NCI-H446 treated with DMSO at 0.1 percent for 48 hours (cell line): ENCODE measurements at places on chromosomes 16 and 17.

- DNase-seq = no peak
Observed at GRCh38 chr17:82408938-82409318, 9.2 kb upstream of the HEXD start.

DNA sequence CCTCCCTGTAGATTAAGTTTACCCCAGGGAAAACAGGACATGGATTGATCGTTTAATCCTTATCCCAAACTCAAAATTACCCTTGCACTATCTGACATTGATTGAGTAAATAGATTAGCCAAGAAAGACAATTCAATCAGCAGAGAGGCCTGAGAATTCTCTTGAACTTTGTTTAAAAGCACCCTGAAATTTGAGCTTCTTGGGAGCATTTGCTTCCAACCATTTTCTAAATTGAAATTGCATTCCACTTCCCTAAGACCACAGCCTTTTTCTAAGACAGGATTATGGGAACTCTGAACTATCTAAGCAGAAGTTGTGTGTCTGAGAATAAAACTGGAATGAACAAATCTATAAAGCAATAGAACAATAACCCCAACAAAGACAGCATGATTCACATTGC is 76.6 kb upstream of the TNRC6A start:
- no peak for DNase-seq

- DNase-seq = no peak
Observed at GRCh38 chr17:15971098-15971678, 26.3 kb downstream of the ADORA2B start.

GRCh38 chr16:84503751-84504395 is 586 bp downstream of the MEAK7 start:
- DNase-seq = no peak

- no peak for DNase-seq
Observed at GRCh38 chr17:28325211-28325610, 6.2 kb downstream of the TMEM97 start.

DNA sequence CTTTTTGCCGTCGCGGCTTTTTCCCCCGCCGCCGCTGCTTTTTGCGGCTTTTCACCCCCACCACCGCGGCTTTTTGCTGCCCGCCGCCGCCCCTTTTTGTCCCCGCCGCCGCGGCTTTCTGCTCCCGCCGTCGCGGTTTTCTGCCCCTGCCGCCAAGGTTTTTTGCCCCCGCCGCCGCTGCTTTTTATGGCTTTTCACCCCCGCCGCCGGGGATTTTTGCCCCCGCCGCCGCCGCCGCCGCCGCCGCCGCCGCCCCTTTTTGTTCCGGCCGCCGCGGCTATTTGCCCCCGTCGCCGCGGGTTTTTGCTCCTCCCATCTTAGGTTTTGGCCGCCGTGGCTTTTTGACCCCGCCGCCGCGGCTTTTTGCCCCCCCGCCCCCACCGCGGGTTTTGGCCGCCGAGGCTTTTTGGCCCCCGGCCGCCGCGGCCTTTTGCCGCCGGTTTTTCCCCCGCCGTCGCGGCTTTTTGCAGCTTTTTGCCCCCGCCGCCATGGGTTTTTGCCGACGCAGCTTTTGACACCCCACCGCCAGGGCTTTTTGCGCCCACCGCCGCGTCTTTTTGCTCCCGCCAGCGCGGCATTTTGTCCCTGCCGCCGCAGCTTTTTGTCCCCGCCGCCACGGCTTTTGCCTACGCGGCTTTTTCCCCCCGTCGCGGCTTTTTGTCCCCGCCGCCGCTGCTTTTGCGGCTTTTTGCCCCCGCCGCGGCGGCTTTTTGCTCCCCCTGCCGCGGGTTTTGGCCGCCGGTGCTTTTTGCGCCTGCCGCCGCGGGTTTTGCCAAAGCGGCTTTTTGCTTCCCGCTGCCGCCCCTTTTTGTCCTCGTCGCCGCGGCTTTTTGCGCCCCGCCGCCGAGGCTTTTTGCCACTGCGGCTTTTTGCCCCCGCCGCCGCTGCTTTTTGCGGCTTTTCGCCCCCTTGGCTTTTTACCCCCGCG is 519.4 kb upstream of the WSB1 start:
- DNase-seq = no peak

DNA sequence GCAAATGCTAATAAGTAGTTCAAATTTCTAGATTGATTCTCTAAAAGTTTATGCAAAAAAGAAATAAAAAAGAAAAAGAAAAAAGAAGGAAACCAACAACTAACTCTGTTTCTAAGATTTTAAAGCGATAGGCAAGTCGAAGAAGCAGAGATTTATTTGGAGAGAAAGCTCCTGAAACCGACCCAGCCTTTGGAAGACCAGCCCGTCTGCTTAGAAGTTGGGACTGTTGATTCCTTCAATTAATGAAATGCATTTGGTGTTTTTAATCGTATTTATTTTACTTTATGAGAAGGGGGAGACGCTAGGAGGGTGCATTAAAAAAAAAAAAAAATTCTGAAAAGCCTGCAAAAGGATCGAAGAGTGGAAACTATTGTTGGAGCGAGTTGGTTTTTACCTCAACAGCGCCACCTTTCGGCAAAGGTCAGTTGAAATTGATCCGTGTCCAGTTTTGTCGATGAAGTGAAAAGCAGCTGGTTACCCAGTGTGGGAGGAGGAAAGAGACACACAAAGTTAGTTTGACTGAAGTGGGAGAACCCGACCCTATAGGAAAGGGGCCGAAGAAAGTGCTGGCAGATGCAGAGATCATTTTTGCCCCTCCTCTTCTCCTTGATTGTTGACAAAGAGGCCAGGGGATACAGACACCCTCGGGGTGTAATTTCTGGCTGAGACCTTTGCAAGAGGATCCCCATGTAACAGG is 1.5 kb upstream of the MAF start:
- no peak for DNase-seq

DNA sequence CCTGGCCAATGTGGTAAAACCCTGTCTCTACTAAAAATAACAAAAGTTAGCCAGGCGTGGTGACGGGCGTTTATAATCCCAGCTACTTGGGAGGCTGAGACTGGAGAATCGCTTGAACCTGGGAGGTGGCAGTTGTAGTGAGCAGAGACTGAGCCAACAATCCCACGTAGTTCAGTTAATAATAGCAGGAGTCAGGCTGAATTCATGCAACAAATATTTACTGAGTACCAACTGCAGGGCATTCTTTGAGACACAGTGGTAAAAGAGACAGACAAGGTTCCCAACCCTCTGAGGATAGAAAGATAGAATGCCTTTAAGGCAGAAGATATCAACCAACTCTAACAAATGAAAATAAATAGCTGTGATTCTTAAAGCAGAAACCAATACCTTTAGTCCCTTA is 39.1 kb downstream of the SPOP start:
- no peak for DNase-seq

DNA sequence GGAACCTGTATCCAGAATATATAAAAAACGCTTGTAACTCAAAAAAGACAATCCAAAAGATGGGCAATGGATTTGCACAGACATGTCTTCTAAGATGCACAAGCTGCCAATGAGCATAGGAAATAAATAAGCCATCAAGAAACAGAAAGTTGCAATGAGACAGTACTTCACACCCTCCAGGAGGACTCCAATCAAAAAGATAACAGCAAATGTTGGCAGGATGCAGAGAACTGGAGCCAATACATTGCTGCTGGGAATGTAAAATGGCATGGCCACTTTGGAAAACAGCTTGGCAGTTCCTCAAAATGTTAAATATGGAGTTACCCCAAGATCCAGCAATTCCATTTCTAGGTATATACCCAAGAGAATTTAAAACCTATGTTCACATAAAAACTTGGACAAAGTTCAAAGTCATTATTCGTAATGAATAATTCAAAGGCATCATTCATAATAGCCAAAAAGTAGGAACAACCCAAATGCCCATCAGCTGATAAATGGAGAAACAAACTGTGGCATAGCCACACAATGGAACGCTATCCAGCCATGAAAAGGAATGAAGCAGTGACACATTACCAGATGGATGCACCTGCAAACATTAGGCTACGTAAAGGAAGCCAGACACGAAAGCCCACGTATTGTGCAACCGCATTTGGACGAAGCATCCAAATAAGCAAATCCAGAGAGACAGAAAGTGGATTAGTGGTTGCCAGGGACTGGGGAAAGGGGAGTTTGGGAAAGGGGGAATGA is 25.6 kb downstream of the GGA2 start:
- no peak for DNase-seq

- no peak for DNase-seq
Observed at GRCh38 chr17:5236938-5237540, 2.4 kb upstream of the SCIMP start.

DNA sequence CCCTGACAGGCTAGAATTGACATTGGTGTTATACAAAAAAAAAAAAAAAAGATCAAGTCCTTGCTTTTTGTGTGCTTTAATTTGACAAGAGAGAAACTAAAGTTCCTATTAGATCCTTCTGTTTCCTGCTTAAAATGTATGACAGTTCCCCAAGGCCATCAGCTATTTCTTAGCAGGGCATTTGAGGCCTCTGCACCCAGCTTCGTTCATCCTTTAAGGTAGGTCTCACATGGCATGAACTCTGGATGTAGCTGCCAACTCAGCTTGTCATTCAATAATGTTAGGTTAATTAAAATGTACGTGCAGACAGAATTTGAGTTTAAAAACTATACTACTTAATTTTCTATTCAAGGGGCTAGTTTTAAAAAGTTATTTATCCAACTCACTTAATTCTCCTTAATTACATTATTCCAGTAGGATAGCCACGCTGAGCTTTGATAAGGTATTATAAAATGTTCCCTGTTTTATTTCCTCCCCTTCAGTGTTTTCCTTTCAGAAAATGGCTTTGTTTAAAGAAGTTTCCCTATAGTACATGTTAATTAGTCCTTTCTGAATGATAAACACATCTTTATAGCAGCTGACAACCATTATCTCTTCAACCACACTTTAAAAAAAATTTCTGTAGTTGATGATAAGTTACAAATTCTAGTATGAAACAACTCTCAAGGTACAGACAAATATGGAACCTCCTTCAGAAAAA is 1.2 kb upstream of the RFFL start:
- no peak for DNase-seq

DNA sequence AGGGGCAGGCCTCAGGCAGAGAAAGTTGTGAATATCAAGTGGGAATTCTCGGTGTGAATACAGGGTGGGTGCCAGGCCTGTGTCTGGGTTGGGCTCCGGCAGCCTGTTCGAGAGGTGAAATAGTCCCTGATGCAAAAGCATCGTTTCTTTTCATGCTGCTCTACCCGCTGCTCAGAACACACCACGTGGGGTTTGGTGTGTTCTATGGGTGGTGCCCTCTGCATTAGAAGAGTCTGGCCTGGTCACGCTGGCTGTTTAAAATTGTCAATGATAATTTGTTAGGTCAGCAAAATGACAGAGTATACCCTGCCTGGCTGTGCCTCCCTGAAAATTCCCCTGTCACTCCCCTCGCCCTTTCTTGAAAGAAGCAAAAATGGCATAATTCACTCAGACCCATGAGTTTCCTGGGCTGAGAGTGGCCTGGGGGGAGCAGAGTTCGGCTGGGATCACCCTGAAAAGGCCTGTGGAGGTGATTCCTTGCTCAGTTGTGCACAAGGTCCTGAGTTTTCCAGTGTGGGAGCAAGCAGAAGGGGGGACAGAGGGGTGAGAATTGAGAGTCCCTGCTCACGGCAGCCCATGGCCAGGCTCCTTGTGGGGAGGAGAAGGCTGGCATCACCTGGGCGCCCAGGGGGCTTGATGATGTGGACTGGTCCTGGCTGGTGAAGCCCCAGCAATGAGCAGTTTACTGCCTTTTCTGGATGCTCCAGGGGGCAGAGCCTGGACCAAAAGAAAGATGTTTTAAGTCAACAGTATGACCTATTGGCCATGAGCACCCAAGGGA is 3.2 kb downstream of the CACNG5 start:
- no peak for DNase-seq

- DNase-seq = no peak
Observed at GRCh38 chr16:79298894-79299799, 301.4 kb downstream of the MAF start.

DNA sequence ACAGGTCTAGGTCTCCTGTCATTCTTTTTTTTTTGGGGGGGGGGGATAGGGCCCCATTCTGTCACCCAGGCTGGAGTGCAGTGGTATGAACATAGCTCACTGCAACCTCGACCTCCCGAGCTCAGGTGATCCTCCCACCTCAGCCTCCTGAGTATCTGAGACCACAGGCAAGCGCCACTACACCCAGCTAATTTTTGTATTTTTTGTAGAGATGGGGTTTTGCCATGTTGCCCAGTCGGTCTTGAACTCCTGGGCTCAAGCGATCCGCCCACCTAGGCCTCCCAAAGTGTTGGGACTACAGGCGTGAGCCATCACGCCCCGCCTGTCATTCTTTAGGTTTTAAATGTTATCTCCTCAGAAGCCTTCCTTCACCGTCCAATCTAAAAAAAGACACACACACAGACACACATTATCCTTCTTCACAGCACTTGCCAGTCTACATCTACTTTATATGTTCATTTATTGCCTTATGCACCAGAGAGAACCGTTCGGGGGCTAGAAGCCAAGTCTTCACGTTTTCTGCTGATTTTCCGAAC is 694 bp downstream of the MRPL27 start:
- no peak for DNase-seq

- no peak for DNase-seq
Observed at GRCh38 chr17:60354223-60354622, 37.7 kb downstream of the USP32 start.

- no peak for DNase-seq
Observed at GRCh38 chr17:38417210-38417951, 10.9 kb upstream of the ARHGAP23 start.
